ENCODE measurements at places on chromosomes 3 and 15. TPM values are rescaled to one million over a fixed set of nuclear protein-coding genes. Genes with fewer than 3 reads are reported as not detected.

CHL1 gene
- 18.1 TPM for total RNA-seq

REC114 gene
- total RNA-seq, result not detected

CCR3 gene
- total RNA-seq, result 41.7 TPM

GOLGA8G gene
- total RNA-seq, result 3.6 TPM

GUCA1C gene
- total RNA-seq, result not detected

PRSS50 gene
- not detected for total RNA-seq

TIMP4 gene
- total RNA-seq, result 6.7 TPM

ADGRG7 gene
- 2.9 TPM for total RNA-seq

CFAP161 gene
- 0.96 TPM for total RNA-seq

LRRIQ4 gene
- total RNA-seq, result not detected

CLSTN2 gene
- total RNA-seq, result 8.9 TPM

PTPN23 gene
- 18.8 TPM for total RNA-seq

SLC15A2 gene
- 12.0 TPM for total RNA-seq

VPS18 gene
- 32.0 TPM for total RNA-seq

- DNase-seq, result no peak
Measured at GRCh38 chr15:71683411-71684274, 126.7 kb upstream of the NR2E3 start.

GRCh38 chr3:188772886-188773285 lies 398.9 kb upstream of the TPRG1 start:
- no peak for DNase-seq

- no peak for DNase-seq
Measured at GRCh38 chr3:141632779-141633374, 105.2 kb upstream of the RNF7 start.

GRCh38 chr3:128166971-128167453 lies 13.7 kb downstream of the EEFSEC start:
- no peak for DNase-seq

DNA sequence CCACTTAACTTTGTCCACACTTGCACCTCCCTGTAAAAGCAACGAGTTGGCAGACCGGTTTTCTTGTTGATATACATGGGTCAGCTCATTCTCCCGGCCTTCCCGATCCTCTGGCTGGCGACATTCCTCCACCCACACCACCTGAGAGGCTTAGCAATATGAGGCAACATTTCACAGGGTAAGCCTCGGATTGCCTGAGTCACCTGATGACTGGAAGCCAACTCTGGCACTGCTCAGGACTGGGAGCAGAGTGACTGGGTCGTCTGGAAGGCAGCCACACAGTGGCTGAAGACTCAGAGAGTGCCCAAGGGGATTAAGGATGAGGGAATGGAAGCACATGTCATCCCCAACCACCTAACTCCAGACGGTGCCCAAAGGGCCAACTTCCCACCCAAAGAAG lies 9.8 kb downstream of the HOMER2 start:
- no peak for DNase-seq

DNA sequence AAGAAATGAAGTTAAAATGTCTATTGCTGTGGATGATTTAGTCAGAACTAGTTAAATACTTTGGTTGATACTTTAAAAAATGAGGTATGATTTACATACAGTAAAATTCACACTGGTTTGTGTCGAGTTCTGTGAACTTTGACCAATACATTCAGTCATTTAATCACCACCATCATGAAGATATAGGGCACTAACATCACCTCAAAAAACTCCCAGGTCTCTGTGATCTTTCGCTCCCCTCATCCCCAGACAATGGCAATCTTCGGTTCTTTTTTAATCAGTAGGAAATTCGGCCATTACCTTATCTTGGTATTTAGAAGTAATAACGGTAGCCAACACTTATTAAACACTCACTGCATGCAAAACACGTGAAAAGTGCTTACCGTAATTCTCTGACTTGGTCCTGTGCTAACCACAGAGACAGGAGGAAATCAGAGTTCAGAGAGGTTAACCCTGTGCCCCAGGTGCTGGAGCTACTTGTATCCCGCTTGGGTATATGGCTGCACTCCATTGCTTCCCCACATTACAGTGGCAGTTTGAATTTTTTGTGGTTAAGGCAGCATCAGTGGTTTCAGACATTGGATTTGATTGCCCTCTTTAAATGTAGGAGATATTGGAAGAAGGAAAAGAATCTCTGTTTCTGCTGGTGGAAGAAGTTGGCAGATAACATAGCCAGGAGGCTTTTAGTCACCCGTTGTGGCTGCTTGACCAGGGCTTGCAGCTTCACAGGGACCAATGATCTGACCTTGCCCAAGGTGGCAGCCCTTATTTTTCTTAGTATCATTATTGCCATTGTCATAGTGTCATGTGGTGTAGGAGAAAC lies 4.2 kb downstream of the PLCL2 start:
- no peak for DNase-seq

- peak; percentile 43 for DNase-seq
Measured at GRCh38 chr3:101533603-101533968, 20.6 kb upstream of the SENP7 start.

DNA sequence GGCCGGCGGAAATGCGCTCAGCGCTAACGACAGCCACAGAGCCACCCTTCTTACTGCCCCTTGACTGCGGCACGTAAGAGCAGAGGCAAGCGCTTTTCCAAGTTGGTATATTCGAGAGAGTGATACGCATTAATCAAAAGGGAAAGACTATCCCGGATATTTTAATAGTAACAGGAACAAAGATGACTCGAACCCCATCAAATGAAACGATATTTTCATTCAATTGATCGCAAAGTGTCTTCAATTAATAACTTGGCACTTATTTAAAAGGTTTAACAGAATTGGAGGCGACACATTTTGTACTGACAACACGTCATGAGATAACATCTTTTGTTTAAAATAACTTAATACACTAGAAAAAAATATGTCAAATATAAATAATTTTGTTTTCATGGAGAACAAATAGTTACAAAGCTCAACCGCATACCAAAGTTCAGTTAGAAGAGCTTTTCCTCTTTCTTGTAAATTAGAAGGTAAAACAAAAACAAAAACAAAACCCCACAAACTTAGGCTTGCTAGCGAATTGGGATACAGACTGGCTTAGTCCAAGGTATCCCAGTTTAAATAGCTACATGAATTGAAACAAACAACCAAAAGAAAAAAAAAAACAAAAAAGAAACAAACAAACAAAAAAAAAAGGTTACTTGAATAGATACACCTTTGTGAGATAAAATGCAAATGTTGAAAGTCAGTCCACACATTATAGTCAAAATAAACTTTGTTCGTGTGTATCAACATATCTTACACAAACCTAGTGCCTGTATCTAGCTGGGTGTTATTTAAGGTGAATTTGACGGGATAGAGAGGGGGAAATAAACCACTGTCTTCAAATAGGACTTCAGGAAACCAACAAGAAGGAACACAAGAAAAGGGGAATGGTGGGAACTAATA lies 10.2 kb downstream of the SHOX2 start:
- no peak for DNase-seq

GRCh38 chr3:122977746-122978466 lies 49.7 kb downstream of the SEMA5B start:
- peak; percentile 91 for DNase-seq

- no peak for DNase-seq
Measured at GRCh38 chr3:151256749-151257148, 21.6 kb downstream of the P2RY14 start.

DNA sequence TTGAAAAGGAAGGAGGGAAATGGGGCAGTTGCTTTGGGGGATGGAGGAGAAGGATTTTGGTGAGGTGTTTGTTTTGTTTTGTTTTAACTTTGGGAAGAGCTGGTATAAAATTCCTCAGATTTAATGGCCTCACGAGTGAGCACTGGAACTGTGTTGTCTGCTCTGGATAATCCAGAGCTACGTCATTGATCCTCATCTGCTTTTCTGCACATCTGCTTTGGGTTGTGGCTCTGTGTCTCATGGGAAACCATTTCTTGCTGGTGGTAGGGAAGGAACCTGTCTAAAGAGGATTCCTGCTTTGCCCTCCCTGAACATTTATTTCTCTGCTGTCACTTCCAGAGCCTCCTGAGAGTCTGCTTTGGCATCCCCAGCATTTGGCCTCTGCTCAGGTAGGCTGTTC lies 3.1 kb downstream of the SNRK start:
- DNase-seq, result peak; percentile 54

- DNase-seq, result no peak
Measured at GRCh38 chr15:93566762-93567161, 477.8 kb upstream of the RGMA start.

DNA sequence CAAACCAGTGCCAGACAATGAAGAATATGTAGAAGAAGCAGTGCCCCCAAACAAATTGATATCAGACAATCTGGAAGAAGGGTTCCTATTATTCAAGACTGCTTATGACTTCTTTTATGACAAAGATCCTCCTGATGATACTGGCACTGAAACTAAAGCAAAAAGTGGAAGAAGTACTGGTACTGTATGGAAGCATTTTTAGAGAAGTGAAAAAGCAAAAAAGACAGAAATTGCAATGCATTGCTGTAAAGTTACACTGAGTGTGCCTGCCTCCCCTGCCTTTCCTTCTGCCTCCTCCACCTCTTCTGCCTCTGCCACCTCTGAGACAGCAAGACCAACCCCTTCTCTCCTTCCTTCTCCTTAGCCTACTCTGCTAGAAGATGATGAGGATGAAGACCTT lies 167.6 kb downstream of the PLCL2 start:
- no peak for DNase-seq

DNA sequence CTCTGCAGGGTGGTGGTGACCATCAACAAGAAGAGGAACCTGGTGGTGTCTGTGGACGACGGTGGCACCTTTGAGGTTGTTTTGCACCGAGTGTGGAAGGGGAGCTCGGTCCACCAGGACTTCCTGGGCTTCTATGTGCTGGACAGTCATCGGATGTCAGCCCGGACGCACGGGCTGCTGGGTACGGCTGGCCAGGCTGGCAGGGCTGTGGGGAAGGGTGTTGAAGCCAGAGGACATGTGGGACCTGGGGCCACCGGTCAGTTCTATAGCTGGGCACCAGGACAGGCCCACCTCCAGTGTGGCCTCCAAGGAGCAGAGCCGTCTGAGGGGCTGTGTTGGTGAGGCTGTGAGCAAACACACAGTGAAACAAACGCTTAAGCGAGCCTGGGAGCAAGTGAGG lies 3.9 kb upstream of the ITIH3 start:
- DNase-seq, result no peak

DNA sequence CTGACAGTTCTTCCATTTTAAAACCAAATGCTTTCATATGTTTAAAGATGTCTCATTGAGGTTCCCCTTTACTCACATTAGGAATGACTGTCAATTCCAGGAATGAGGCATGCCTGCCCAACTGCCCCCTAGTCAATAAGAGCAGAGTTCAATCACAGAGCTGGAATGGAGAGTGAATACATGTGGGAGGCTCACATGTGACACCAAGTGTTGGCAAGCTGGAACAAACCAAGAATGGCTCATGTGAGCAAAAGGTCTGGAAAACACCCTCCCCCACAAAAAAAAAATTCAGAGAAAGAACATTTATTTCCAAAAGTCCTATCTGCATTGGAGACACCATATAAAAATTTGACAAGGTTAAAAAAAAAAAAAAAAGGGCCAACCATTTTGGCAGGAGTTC lies 3.7 kb downstream of the PBRM1 start:
- DNase-seq, result peak; percentile 20

- DNase-seq, result no peak
Measured at GRCh38 chr15:50501815-50502214, 44.7 kb downstream of the USP50 start.

DNA sequence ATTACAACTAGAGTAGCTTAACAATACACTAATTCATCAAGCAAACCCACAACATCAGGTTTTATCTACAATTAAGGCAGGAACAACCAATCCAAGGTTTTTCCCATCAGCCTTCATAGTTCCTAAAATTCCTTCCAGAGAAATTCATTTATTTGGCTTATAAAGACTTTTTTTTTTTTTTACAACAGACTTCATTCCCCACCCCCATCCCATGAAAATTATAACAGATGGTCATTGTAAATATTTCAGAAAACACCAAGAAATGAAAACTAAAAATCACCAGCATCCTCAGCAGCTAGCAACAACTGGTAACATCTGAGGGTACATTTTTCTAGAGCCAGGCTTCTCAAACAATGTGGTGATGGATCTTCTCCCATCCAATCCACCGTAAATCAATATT lies 11.0 kb downstream of the SH3BP5 start:
- DNase-seq, result no peak

- no peak for DNase-seq
Measured at GRCh38 chr3:124142389-124142970, 150.6 kb upstream of the ROPN1 start.

- no peak for DNase-seq
Measured at GRCh38 chr3:18681818-18682345, 256.7 kb upstream of the SATB1 start.

DNA sequence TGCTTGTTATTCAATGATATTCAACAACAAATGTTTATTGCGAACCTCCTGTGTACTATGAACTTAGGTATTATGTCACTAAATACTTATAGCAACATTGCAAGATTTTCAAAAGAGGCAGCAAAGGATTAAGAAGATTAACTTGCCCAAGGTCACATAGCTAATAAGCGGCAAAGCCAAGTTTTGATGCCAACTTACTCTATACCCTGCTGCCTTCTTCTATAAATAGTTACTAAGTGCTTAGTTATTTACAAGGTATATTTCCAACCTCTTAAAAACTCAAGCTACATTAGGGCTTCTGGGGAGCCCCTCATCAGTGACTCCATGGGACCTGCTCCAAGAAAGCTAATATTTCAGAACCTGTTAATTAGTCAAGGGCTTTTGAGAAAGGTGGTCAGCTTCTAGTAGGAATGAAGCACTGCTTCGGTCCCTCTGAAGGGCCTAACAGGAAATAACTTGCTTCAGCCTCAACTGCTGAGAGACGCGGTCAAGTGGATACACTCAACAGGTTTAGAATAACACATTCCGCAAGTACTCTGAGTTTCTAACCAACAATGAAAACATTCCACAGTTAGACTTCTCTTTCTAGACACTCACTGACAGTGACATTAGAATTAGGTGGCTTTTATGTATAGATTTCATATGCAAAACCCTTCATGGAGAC lies 125.5 kb downstream of the DGKG start:
- no peak for DNase-seq

GRCh38 chr3:194772241-194773000 lies 86.7 kb downstream of the FAM43A start:
- no peak for DNase-seq

GRCh38 chr15:82874961-82875360 lies 65.5 kb downstream of the WHAMM start:
- no peak for DNase-seq

DNA sequence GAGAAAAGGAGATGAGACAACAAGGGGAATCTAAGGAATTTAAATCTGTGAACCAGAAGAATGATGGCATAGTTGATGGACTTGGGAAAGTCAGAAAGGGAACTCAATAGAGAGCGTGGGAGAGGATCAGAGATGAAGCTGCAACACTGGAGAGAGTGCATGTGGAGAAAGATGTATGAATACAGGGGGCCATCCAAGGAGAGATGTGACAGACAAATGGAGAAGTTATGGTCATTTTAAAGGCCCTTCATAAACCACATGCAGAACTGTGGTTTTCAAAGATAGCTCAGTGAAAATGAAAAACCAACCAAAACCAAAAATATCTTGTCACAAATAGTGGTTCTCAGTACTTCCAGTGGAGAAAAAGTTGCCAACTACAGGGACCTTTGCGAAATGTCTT lies 265.2 kb downstream of the SUCLG2 start:
- DNase-seq, result no peak

GRCh38 chr3:112366522-112366921 lies 33.6 kb downstream of the CD200 start:
- DNase-seq, result no peak
